ENCODE measurements at places on chromosomes 2 and 18.

DNA sequence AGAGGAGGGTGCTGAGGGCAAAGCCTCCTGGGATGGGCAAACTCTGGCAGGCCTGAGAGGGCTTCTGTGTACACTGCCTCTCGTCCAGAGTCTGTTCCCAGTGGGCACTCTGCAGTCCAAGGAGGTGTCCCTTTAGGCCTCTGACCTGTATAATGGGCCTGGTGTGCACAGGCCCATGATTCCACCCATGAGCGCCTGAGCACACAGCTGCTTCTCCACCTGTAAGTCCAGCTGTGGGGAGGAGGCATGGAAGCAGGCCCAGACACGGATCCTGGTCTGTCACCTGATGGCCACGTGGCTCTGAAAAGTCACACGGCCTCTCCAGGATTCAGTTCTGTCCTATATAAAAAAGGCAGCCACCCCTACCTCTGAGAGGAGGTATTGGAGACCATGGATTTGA is 57.0 kb downstream of the PARD6G start:
- DNase-seq = no peak

- no peak for DNase-seq
Measured at GRCh38 chr18:31497836-31498573, at the start of gene DSG2. DSG2 (plus strand) TSS chr18:31498177; CDS start chr18:31498252, 75 bp downstream.

GRCh38 chr2:158205215-158205614 is 103.5 kb downstream of the UPP2 start:
- DNase-seq = no peak

GRCh38 chr2:16454621-16455020 is 211.0 kb downstream of the CYRIA start:
- no peak for DNase-seq

DNA sequence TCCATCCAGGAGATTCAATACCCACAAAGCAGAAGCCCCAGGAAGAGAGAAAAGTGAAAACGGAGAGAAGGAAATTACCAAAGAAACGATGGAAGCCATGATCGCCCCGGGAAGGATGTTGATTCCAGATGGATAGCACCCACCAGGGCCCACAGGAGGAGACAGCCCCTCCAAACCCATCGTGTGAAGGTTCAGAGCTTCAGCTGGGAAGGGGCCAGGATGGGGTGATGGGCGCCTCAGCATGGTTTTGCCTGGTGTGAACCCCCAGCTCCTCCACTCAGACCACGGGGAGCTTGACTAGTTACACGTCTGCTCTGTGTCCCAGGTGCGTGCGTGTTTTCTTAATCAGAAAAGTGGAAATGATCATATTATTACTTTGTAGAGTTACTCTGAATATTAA is 264.5 kb downstream of the EIPR1 start:
- no peak for DNase-seq

DNA sequence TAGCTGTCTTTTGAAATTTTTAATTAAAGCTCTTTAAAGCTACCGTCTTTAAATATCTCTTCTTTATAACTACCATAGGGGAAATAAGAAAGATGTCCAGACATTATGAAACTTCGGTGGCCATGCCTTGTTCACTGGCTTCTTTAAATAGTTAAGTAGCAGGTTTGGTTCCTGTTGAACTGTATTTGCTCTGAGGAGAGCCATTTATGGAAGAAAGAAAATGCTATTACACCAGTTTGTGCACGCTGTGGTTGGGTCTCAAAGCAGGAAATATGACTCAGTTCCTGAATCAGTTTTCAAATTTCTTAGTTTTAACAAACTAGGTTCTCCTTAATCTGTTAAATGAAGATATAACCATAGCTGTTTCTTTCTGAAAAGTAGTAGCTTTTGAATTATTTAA is 12.2 kb downstream of the ARPC2 start:
- DNase-seq = no peak

DNA sequence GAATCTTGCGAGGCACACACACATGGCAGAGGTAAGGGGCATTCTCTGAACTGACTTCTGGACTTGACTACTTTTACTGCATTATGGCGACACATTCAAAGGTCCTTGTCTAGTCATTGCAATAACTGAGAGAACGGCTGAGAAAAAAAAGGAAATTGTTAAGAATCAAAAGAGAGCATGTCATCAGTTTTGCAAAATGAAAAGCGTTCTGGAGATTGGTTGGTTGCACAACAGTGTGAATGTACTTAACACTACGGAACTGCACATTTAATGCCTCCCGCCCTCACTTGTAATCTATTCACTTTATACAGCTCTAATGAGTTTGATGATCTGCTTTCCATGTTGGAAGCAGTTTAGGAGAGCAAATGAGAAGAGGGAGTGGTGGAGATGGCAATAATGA is 68.5 kb upstream of the NFU1 start:
- no peak for DNase-seq

- DNase-seq = no peak
Measured at GRCh38 chr2:44079686-44080085, 83.9 kb upstream of the LRPPRC start.

GRCh38 chr2:162828545-162828944 is 10.0 kb downstream of the KCNH7 start:
- no peak for DNase-seq

DNA sequence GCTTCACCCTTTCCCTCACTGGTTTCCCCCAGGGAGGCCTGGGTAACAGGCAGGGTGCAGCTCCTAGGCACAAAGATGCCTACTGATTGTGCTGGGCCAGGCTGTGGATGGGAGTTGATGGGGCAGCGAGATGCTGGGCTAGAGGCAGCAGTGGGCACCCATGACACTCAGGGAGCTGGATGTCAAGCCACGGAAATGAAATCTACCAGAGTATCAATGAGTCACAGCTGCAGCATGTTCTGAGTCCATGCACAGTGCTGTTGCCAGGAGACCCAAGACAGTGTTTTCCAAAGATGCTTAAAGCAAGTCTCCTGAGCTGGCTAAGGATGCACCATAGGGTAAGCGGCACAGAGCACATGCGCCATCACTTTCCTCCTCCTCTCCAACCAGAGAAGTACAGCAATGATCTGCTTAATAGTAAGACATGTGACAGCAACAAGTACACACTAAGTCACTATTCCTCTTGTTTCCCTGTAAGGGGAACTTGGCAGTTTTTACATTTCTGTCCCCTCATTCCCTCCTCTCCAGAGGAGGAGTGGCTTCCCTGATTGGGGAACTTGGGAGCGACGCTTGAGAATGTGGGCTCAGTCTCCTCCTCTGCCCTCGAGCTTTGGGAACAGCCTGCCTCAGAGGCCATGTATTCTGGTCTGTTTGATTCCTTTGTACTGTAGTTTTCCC is 57.2 kb downstream of the CDC42EP3 start:
- DNase-seq = no peak

GRCh38 chr18:62898359-62898758 is 183.0 kb downstream of the PHLPP1 start:
- DNase-seq = no peak

- no peak for DNase-seq
Measured at GRCh38 chr2:25912851-25913695, 34.8 kb upstream of the ASXL2 start.

- DNase-seq = no peak
Measured at GRCh38 chr2:113977660-113978523, 88.0 kb downstream of the ACTR3 start.

DNA sequence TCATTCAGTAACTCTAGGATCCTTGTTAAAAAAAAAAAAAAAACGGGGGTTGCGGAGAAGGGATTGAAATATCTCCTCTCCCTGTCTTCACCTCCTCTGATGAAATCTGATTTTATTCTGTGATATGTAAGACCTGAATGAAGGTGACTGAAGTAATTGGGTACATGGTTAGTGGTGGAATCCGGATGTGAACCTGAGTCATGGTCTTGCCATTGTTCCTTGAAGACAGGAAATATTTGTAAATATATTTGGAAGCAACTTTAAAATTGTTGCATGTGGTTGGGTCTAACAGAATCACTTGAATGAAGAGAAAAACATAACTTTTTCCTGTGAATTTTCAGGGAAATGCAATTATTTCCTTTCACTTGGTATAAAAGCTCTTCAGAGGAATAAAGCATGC is 3.0 kb upstream of the IL1A start:
- no peak for DNase-seq

GRCh38 chr2:187206071-187206470 is 242.0 kb downstream of the CALCRL start:
- no peak for DNase-seq

GRCh38 chr2:4295680-4296079 is 592.3 kb downstream of the DCDC2C start:
- no peak for DNase-seq

GRCh38 chr2:159867567-159868361 is 69.8 kb upstream of the CD302 start:
- DNase-seq = no peak

- DNase-seq = no peak
Measured at GRCh38 chr18:48028081-48028480, 97.6 kb upstream of the SMAD2 start.

DNA sequence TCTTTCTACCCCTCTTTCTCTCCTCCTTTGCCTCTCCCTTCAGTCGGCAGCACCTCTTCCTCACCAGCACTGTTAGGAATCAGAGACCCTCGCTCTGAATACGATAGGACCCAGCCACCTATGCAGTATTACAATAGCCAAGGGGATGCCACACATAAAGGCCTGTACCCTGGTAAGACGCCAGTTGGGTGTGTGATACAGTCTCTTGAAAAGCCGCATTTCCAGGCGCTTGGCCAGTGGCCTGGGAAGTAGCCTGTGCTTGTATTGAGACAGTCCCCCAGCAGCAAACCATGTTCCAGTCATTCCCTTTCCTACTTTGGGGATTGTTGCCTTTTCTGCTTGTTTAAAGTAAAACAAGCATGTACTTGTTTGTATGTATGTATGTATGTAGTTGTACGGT is 118.4 kb upstream of the DAPL1 start:
- no peak for DNase-seq

DNA sequence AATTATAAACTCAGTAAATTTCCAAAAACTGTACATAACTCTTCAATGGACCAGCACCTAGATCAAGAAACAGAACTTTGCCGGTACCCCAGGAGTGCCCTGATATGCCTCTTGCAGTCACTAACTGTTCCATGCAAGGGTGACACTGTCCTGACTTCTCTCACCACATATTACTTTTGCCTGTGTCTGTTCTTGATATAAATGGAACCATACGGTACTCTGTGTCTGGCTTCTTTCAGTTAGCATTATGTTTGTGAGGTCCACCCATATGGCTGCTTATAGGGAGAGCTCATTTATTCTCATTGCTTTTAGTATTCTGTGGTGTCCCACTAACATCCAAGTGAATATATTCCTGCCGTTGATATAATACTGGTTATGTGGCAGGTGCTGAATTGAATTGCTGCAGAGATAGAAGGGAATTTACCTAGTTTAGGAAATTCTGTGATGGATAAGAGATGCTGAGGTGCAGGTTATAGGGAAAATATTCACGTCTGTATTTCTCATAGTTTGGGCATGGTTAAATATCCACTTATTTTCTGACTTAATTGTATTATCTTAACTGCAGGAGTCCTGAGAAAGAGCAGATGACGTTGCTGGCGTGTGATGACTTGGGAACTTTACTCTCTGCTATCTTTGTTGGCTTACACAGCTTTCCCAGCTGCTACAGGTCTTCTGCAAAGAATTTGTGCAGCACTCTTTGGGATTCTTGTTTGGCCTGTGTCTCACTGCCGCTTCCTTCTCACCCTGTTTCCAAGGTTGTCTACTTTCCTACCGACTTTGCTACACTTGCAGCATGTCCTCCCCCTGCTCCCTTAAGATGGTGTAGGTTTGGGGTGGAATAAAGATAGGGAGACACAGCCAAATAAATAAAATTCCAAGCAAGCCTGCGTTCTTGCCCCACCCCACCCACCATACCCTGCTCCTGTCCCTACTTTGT is 107.9 kb downstream of the MAP4K4 start:
- no peak for DNase-seq

- DNase-seq = no peak
Measured at GRCh38 chr18:57942493-57942892, 101.5 kb upstream of the NEDD4L start.

GRCh38 chr2:239399433-239399920 is 1.3 kb downstream of the HDAC4 start:
- no peak for DNase-seq

DNA sequence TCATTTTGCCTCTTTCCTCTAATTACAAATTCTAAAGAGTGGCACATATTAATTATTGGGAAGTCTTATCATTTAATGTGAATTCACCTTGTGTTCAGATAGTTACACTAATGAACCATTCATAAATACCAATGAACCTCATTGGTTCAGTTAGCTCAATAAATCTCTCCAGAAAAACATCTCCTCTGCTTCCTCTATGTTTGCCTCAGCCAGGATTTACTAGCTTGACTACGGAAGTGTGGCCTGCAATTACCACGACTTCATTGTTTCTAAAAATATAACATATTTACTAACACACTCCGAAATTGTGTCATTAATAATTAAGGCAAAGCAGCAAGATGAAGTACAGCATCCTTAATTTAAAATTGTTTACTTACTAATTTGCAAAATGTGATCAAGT is 103.3 kb downstream of the PLA2R1 start:
- DNase-seq = no peak

GRCh38 chr18:76443519-76444445 is 51.3 kb downstream of the ZNF516 start:
- DNase-seq = no peak

- no peak for DNase-seq
Measured at GRCh38 chr18:64037812-64038414, 68.0 kb downstream of the SERPINB8 start.

DNA sequence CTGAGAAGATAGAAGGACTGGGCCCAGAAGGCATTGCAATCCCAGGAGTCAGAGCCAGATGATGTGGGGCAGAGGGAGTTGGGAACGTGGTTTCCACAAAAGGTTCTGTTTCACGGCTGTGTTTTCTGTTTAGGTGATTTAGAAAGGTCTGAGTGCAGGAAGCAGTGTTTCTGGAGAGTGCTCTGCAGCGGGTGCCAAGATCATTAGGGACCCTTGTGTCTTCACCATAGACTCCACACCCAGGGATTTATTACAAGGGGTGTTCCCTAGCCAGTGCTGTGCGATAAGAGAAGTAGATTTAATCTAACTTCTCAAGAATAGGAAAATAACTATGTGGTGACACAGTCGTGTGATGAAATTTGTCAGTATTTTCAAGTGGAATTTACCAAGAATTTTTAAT is 221.1 kb upstream of the TPO start:
- no peak for DNase-seq

GRCh38 chr18:54147439-54147838 is 77.0 kb downstream of the MBD2 start:
- no peak for DNase-seq

- DNase-seq = no peak
Measured at GRCh38 chr2:5507367-5507766, 184.8 kb upstream of the SOX11 start.

DNA sequence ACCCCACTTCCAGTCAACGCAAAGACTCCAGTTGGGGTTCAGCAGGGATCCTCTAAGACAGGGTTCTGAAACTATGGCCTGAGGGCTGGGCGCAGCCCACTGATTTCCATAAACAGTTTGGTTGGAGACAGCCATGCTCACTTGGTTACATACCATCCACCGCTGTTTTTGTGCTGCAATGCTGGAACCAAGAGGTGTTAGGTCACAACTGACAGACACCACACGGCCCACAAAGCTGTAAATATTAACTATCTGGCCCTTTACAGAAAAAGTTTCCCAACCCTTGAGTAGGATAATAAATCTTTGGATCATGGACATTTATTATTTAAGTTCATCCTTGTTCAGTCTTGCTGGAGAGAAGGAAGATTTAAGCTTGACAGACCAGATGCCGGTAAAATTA is 8.4 kb upstream of the CD226 start:
- no peak for DNase-seq

- no peak for DNase-seq
Measured at GRCh38 chr2:213934560-213934959, 476.3 kb upstream of the VWC2L start.

- DNase-seq = no peak
Measured at GRCh38 chr2:98343285-98343684, 3.0 kb upstream of the CNGA3 start.
